Right cardiac atrium (tissue), 5 donors: ENCODE measurements at places on chromosomes 11 and 22.
A peak's percentile ranks its signal among the peaks of the same experiment; 100 is the strongest.

DNA sequence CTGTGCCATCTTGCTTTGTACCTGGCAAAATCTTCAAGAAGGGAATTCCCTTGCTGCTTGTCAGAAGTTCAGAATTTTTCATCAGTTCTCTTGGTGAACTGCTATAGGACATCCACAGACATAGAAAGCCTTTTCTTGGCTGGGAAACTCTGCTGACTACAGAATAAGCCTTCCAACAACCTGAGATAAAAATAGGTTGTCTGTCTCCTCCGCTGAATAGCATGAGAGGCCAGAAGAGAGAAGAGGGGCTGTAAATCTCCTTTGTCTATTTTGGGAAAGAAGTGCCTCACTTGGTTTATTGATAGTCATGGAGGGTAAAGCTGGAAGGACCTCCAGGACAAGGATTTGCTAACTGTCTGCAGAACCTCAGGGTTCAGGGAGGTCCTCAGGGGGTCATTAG, 48.2 kb downstream of the C11orf91 start:
- DNase-seq = no peak

- DNase-seq = peak; percentile 42
These were observed 3.1 kb downstream of the BET1L start for GRCh38 chr11:203945-204586.

GRCh38 chr11:61090521-61090920, 11.8 kb upstream of the CD5 start:
- DNase-seq = no peak

DNA sequence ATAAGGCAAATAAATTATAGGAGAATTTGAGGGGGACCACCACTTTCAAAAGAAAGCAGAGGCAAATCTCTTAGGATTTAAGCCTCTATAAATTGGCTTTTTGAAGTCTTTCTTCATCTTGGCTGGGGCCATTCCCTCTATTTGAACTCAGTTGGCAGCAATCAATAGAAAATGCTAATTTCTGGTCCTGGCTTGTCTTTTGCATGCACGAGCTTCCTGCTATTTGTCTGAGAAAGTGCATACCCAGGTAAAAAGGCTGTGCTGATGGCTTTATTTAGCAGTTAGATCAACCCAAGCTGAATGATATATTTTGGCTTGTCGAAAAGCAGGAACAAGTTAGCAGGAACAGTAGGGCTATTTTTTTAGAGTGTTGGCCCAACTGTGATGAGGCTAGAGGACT, 64.1 kb upstream of the GRAMD1B start:
- DNase-seq = no peak

DNA sequence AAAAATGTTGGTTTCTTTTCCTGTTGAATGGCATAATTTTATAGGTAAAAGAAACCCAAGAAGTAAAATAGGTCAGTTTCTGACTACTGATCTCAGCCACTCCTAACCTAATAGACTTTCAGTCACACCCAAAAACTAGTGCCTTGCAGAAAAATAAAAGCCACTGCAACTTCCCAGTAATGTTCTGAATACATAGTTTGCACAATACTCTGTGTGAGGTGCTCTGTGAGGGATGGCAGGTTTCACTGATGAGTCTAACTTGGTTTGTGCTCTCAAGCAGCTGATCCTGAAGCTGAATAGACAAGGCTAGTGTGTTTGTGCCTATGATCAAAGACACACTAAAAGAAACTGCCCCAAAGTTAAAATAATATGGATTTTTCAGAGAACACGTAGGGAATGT, 758.3 kb downstream of the NELL1 start:
- DNase-seq = no peak

DNA sequence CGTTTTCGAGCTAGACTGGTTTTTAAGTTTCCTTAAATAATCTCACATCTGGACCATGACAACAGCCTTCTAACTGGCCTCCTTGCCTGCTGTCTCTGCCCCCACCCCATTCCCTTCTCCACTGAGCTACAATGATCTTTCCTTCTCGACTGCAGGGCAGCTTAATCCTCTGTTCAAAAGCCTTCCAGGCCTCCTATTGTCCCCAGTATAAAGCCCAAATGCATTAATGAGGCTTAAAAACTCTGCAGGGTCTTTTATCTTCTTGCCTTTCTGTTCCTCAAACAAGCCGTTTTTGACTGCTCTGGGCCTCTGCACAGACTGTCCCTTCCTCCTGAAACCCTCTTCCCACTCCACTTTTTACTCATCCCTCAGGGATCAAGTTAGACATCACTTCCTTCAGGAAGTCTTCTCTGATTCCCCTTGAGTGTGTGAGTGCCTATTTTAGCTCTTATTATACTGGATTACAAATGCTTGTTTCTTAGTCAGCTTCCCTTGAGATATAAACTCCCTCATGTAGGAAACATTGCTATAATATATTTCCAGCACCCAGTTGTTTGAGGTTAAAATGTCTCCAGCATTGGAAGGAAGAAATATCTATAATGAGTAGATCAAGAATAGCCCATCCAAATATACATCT, 23.6 kb upstream of the PAMR1 start:
- no peak for DNase-seq

GRCh38 chr11:64872790-64873488, 5.5 kb downstream of the EHD1 start:
- DNase-seq = no peak

- DNase-seq = no peak
These were observed 69.8 kb downstream of the RNF169 start for GRCh38 chr11:74818283-74818946.

- peak; percentile 80 for DNase-seq
These were observed 56.9 kb downstream of the PACS1 start for GRCh38 chr11:66126808-66127555.

DNA sequence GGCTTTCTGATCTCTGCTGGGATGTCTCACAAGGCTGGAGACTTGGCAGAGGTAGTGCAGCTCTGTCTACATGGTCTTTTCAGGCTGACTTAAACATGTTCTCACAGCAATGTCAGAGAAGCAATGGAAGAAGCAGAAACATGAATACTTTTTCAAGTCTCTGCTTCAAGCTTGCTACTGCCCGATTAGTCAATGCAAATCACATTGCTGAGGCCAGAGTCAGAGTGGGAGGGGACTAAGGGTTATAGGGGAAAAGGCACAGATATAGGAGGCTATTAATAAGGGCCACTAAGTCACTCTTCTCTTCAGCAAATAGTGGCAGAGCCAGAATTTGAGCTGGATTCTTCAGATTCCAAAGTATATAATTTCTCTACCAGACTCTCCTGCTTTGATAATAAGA, 390.5 kb downstream of the TMEM135 start:
- DNase-seq = no peak

DNA sequence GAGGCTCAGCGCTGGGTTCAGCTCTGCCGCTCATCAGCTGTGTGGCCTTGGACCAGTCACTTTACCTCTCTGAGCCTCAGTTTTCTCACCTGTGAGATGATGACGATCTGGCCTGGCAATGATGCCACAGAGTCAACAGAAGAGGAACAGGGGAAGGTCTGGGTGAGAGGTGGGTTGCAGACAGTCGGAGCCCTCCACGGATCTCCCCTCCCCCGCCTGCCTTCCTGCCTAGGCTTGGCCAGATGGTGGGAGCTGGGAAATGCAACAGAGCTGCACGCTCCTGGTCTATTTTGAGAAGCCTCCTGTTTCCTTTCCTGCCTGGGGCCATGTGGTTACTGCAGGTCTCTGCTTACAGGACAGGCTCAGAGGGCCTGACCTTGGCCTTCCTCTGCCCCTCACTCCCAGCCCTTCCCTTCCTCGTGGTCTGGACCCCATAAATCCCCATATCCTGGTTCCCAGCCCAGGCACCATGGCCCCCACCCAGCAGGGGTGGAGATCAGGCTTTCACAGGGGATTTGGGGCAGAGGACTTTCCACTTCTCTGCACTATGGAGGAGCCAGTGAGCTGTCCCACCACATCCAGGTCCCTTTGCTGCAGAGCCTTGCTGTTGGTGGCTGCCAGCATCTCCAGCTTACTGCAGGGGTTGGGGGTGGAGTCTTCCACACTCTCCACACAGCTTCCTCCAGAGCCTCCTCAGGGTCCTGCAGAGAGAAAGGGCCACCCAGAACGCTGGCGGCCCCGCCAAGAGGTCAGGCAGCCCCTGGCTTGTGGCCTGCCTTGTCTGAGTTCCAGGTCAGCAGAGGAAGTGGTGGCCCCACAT, 46.9 kb downstream of the C11orf96 start:
- DNase-seq = peak; percentile 77

DNA sequence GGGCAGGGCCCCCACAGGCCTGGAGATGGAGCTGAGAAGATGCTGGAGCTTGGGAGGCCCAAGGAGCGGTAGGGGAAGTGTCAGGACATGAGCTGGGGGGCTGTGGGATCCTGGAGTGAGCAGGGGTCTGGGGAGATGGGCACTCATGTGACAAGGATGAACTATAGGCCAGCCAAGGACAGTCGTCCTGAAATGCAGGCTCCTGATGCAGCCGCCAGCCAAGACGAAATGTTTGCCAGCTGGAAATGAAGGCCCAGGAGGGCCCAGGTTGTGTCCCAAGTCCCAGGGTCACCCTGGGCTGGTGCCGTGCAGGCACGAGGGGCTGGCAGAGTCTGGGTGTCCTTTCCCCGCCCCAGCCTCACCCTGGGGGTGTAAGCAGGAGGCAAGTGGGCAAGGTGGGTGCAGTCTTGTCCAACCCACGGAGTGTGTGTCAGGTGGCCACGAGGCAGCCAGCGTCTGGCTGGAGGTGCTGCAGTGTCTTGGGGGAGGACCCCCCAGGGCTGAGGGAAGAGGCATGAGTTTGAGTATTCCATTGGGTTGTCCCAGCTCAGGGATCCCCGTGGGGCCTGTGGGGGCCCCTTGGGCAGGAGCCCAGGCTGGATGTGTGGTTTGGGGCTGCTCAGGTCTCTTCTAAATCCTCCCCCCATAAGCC, 21.4 kb downstream of the MRGPRG start:
- no peak for DNase-seq

DNA sequence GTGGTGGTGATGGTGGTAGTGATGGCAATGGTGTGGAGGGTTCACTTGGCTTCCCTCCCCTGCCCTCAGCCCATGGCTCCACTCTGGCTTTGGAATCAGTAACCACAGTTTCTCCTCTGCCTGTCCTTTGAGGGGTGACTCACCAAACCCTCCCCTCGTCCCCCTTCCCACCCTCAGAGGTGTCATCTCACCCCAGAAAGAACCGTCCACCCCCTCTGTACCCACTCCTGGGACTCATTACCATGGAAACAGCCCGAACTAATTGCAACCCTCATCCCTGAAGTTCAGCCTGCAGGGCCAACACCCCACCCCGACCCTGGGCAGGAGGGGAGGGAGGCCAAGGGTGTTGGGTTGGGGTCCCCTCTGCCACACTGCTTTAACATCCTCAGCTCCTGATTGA, 26.6 kb downstream of the PHLDB1 start:
- DNase-seq = peak; percentile 22

DNA sequence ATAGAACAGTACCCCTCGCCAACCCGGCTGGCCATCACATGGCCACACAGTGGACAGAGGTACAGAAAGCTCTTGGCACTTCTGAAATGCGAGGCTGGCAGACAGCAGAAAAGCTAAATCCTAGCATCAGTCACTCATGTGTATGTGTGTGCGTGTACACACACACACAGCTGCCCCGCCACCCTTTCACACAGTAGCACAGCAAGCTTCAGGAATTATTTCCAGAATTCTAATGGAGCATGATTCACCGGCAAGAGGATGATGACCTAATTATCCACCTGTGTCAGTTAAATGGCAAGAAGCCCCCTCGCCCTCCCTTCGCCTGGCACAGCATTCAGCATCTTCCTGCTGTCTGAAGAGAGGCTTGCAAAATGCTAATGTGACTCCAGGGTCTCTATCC, 336.0 kb downstream of the SHANK2 start:
- no peak for DNase-seq

GRCh38 chr22:19663821-19664355, 50.4 kb upstream of the SEPTIN5 start:
- peak; percentile 70 for DNase-seq
